Anterior cingulate cortex (tissue), 58 donors: ENCODE measurements at places on chromosomes 4 and X.

GRCh38 chrX:83495898-83496297 lies 12.2 kb upstream of the POU3F4 start:
- no peak for DNase-seq

DNA sequence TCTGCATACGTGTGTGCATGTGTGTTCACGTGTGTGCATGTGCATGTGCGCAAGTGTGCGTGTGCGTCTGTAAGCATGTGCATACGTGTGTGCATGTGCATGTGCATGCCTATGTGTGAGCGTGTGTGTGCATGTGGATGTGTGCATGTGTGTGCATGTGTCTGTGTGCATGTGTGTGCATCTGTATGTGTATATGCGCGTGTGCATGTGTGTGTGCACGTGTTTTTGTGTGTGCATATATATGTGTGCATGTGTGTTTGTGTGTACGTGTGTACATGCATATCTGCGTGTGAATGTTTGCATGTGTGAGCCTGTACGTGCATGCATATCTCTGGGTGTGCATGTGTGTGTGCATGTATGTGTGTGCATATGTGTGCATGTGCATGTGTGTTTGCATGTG lies 35.7 kb upstream of the DRD5 start:
- DNase-seq: no peak

DNA sequence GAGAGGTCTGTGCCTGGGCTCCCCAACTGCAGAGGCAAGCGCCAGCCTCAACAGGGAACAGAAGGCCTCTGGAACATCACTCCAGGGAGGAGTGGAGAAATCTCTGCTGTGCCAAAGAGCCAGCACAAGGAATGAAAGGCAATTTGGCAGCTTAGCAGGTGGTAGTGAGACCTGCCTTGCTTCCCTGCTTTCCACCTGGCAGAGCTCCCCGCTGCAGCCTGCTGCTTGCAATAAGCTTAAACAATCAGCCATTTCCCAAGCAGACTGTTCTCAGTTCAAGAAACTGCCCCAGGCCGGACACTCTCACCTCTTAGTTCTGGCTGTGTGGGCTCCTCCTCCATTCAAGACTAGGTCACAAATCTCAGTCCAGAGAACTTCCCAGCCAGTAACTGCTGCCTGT lies 370.6 kb downstream of the MAGEB5 start:
- no peak for DNase-seq

DNA sequence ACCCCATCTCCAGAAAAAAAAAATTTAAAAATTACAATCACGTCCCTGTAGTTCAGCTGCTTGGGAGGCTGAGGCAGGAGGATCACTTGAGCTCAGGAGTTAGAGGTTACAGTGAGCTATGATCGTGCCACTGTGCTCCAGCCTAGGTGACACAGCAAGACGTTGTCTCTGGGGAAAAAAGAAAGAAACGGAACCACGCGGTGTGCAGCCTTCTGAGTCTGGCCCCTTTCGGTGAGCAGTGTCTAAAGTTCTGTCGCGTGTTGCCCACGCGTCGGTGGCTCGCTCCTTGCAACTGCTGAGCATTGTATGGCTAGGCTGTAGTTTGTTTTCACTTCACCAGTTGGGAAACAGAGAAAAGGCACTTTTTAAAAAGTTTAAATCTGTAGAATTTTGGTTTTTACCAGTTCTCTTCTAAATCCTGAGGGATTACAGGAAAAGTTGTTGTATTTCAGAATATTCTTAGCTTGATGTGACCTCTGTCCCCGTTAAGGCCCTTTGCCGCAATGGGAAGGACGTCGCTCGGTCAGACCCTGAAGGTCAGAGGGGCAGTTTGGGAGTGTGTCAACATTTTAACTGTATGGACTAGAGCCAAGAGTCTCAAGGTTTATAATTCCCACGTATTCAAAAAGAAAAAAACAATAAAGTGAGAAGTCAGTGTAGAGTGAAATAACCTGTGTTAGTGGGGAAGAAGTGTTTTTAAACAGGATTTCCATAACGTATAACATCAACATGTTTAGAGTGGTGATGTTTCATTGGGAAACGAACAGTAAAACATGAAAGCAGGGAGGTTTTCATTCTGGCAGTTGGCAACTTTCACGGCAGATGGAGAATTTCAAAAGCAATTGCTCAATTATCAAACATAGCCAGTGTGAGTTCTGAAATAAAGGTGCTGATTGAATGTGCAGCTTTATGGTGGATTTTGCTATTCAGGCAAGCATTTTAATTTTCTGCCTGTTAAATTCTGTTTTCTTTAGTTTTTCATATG lies 45.8 kb upstream of the MSANTD1 start:
- DNase-seq: no peak

DNA sequence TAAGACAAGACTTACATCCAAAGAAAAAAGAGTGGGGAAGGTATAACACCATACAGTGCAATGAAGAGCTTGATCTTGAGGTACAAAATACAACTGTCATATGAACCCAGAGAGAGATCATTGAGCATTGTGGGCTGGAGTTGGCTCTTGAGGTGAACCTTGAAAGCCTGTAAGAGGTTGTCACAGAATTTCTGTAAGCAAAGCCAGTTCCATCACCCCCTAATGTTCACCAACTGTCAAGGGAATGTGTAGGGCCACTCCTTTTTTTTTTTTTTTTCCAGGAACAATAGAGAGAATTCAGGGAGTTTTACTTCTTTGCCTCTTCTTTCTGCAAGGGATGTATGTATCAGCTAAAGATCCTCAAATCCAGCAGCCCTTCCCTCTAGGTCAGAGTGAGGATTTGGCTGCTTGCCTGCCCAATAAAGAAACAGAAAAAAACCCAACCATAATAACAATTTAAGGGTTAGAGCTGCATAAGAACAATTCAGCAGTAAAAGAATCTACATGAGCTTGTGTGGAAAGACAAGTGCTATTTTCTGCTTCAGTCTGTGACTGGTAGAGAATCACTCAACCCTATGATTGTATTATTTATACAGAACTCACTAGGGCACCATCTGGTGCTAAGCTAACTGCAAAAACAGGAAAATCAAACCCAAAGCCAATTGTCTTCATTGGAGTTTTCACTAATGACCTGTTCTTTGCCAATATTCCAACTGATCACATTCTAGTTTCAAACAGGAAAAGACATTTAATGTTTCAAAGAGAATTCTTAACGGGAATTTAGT lies 217.5 kb upstream of the TEX13C start:
- no peak for DNase-seq

DNA sequence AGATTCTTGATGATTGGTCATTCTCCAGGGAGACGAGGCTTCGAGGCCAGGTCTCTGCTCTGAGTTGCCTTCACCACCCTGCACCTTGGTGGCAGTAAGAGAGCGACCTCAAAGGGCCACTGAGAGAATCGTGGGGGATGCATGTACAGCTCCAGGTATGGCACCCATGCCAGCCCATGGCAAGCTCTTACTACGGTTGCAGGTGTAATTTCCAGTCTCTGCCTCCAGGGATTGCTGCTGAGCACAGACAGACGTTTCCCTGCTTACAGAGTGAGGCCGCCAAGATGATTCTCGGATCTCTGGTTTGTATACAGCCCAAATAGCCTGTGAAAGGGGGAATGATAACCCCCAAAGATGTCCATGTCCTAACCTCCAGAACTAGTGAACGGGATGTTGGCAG lies 16.3 kb upstream of the DRD5 start:
- no peak for DNase-seq

GRCh38 chrX:52359614-52360232 lies 9.1 kb upstream of the XAGE2 start:
- DNase-seq: no peak

DNA sequence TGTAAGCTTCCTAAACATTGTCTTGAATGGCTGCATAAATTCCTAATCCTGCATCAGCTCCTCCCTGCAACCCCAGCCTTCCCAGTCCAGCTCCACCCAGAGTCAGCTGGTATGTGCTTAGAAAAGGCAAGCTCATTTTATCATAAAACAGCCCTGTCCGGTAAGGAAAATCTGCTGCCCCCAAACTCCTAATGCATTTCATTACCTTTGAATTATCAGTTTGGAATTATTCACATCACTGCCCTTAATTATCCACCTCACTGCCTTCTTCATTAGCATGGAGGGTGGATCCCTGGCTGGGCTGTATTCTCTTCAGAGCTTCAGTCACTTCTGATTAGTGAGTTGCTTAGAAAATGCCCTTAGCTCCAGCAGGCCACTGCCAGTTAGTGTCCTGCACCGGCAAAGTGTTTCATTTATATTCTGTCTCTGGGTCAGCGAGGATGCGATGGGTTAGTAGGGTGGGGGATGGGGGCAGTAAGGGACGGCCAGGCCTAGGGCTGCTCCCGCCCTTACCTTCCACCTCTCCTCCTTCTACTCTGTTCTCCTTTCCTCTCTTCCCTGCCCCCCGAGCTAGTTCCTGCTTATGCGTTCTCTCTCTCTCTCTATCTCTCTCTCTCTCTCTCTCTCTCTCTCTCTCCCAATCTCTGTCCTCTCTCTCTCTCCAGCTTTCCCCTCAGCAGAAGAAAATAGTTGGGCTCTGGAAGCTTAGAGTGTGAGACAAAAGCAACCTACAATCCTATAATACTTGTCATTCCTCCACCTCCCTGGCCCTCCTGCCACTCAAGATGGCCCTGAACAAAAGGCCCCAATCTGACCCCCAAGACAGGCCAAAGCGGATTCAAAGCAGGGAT lies 174.8 kb upstream of the KLF3 start:
- DNase-seq: no peak

- DNase-seq: no peak
Observed at GRCh38 chr4:100494166-100494565, 23.7 kb downstream of the EMCN start.

DNA sequence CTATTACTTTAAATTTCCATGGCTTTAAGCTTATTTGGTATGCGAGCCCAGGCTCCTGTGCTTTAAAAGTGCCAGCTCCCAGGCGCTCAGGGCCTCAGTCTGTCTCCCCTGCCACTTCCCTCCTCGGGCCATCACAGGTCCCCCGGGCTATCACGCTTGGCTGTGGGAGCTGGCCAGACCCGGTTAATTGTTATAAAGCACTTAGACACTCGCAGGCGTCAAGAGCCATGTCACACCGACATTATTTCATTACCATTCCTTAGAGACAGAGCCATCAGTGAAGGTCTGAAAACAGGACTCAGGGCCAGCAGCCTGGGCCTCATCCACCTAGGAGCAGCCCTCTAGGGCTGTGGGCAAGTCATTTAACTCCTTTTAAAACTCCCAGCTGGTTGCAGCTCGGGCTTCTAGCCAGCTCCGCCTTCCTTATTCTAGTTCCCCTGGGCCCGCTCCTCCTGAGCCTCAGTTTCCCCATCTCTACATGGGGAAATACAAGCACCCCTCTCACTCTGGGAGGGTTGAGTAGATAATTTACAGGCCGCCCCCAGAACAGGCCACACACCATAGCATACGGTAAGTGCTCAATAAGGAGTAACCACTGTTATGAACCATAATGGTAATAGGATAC lies 99.0 kb downstream of the HMX1 start:
- no peak for DNase-seq

GRCh38 chr4:139118365-139118764 lies 58.7 kb downstream of the ELF2 start:
- no peak for DNase-seq

GRCh38 chrX:129139837-129140598 lies 383.3 kb downstream of the SMARCA1 start:
- no peak for DNase-seq

- no peak for DNase-seq
Observed at GRCh38 chrX:134929808-134930207, 61.0 kb upstream of the SMIM10 start.

GRCh38 chrX:134377537-134377936 lies 82.4 kb upstream of the HPRT1 start:
- DNase-seq: no peak

- DNase-seq: peak; percentile 68
Observed at GRCh38 chr4:7160439-7160838, 31.9 kb upstream of the SORCS2 start.

DNA sequence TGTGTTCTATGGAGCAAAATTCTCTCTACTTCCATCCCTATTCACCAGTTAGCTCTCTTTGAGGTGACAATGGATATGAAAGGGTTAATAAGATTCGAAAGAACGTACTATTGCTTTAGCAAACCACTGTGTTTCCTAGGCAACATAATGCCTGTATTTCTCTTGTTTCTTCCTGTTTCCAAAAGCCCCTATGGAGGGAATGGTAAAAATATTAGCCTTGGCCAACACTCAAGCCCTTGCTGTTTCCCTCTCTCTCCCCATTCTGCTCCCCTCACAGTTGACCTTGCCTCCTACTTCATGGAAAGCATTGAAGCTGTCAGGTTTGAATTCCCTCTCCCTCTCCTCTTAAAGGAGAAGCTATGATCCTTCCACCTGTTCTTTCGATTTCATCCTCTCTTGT lies 9.6 kb upstream of the PGRMC1 start:
- no peak for DNase-seq

DNA sequence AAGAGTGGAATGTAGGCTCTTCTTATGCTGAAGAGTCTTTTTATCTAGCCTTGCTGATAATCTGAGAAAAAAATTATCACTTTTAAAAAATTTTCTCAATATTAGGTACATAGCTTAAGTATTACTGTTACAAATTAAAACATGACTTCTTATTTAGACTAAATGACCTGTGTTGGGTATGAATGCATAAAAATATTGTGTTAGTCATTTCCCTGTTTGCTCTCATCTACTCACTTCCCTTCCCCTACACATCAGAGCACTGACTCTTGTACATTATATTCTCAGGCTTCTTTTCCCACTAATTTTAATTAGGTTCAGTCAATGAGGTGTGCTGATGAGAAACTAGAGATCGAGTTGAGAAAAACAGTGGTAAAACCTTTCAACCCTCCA lies 881.0 kb downstream of the PCDH18 start:
- no peak for DNase-seq

GRCh38 chrX:11996810-11997209 lies 141.5 kb upstream of the FRMPD4 start:
- no peak for DNase-seq

DNA sequence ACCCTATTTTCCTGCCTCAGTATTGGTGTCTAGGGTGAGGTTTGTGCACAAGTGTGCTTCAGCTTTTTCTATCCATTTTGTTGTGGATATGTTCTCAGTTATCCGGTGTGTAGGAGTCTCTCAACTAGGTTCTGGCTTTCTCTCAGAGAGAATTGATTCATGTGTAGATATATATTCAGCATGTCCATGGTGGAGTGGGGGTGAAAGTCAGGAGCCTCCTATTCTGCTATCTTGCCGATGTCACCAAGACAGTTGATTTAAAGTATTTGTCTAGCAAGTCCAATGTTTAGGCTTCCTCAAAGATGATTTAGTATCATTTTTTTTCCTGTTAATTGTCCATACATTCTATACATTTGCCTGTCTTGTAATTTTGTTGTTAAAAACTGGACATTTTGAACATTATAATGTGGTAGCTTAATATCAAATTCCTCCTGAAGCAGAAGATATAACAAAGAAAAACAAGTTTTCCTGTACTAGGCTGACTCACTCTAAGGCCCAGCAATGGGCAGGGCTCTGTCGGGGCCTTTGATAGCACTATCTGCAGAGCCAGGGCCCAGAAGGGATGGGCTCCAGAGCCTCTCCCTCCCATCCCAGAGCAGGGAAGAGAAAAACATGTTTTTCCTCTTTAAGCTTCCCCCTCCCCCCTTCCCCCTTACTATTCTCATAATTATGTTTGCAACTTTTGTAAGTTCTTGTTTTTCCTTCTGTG lies 37.6 kb downstream of the GLUD2 start:
- no peak for DNase-seq

GRCh38 chrX:111165902-111166301 lies 69.9 kb downstream of the PAK3 start:
- no peak for DNase-seq

- DNase-seq: no peak
Observed at GRCh38 chr4:39614487-39615162, 24.0 kb downstream of the SMIM14 start.
